Activated CD4-positive, CD25-positive, alpha-beta regulatory T cell treated with anti-CD3 and anti-CD28 coated beads, Interleukin-2, amount 50 U/mL, for 72 hours (primary cell): ENCODE measurements at places on chromosomes 5 and 9.

DNA sequence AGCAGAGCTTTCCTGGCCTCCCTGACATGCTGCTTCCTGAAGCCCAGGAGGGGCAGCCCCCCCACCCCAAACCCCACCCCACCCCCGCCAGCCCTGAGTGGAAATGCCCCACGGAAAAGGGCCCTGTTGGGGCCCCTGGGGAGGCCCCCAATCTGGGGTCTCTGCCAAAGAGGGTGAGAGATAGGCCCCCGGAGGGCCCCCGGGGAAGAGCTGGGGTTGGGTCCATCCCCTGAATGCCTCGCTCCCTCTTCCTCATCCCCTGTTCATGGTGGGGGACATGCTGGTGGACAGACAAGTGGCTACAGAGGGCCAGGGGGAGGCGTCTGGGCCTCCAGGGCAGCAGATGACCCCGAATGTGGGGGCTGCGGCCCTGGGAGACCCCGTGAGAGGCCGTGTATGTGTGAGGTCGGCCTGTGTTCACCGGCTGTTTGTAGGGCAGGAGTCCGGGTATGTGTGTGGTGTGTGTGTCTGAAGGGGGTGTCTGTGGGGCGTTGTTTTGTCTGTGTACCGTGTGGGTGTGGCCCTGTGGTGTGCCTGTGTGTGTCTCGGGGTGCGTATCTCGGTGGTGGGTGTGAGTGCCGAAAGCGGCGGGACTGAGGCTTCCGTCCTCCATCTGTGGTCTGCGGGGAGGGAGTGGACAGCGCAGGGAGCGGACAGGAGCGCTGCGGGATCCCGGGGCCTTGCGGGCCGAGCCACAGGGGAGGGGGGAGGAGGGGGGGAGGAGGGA is 11.3 kb downstream of the C9orf50 start:
- peak; percentile 52 for DNase-seq

GRCh38 chr9:78777747-78778146 is 480.8 kb downstream of the PSAT1 start:
- DNase-seq, result no peak

- no peak for DNase-seq
These were observed 211.8 kb downstream of the DCP2 start for GRCh38 chr5:113188436-113188835.

- DNase-seq, result no peak
These were observed 86.4 kb downstream of the HMHB1 start for GRCh38 chr5:143898381-143898780.

GRCh38 chr5:9166202-9167112 is 379.4 kb downstream of the SEMA5A start:
- no peak for DNase-seq
